GM12891 (cell line): ENCODE measurements at places on chromosomes 3 and 15.

DNA sequence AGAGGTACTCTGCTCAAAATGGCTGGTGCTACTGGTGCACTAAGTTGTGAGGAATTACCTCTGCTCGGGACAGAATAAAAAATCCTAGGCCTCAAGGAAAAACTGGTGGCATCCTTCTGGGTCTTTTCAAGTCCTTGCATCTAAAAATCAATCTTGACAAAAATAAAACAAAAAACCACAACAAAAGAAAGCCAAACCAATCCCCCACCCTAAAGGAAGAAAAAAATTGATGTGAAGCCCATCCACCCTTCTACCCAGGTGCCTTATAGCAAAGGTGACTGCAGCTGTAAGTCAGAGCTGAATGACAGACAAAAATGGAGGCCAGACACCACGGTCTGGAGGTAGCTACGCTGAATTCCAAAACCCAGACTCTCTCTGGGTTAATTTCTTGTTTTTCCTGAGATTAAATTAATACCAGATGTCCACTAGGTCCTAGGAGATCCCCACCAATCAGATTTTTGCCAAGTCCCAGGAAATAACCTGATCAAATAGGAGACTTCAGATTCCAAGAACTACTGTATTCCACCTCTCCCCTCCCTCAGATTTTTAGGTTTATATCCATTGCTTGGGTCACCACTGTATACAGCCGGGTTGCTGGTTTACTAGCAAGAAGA, 33.5 kb downstream of the ABCC5 start:
- no peak for DNase-seq

- no peak for DNase-seq
These were observed 31.5 kb downstream of the RTP1 start for GRCh38 chr3:187228740-187229139.

GRCh38 chr15:39581793-39582285, 960 bp downstream of the THBS1 start:
- no peak for DNase-seq

- no peak for DNase-seq
These were observed 16.6 kb upstream of the ADIPOQ start for GRCh38 chr3:186825872-186826409.
